A673 (cell line): ENCODE measurements at places on chromosomes 2 and 18.

DNA sequence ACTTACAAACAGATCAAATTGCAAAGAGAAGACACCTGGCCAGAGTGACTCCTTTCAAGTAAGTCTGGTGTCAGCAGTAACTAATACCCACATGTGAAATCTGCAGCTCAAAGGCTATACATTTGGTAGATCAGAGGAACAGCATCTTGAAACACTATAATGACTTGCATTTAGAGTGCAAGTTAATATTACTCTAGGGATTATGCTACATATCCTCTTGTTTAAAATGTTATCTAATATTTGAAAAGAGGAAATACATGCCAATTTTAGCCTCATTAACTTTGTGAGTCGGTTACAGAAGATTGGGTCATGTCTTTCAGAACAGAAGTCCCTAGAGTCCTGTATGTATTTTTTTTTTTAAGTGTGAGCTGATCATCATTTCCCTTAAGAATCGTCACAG, 15.2 kb downstream of the LANCL1 start:
- DNase-seq, result peak; percentile 85

- peak; percentile 20 for DNase-seq
Measured at GRCh38 chr2:203340791-203341487, 12.7 kb downstream of the ABI2 start.

GRCh38 chr2:132407784-132408183, 8.8 kb upstream of the GPR39 start:
- no peak for DNase-seq

- DNase-seq, result no peak
Measured at GRCh38 chr2:136787970-136788369, 22.6 kb downstream of the THSD7B start.

GRCh38 chr18:2846636-2847316, at the start of gene EMILIN2:
Gene EMILIN2, plus strand, starts transcription at chr18:2847006. Its CDS starts 183 bp downstream, at chr18:2847189.
- peak; percentile 84 for DNase-seq

DNA sequence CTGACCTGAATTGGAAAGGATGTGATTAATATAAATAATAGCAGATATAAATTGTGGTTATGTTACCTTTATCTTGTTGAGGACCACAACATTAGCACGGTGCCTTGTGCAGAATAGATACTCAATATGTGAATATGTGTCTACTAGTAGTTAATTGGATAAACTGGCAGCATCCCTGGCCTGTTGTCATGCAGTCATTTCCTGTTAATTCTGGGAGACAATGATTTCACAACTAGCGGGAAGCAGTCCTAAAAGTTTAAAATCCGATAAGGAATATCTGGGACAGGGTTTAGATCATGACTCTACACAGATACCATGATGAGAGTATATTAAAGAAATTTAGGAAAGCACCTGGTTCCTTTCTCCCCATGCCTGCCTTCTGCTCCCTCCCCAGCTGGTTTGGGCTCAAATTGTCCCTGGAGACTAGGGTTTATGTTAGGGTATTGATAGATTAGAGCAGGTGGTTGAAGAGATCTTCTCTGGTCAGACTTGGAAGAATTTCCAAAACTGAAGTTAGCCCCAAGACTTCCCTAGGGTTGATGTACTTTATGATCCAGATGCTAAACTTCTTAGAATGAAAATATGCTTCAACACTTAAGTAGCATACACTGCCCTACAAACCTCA, 32.8 kb downstream of the CYBRD1 start:
- peak; percentile 58 for DNase-seq

- DNase-seq, result no peak
Measured at GRCh38 chr18:3864669-3865298, 414.8 kb downstream of the TGIF1 start.

DNA sequence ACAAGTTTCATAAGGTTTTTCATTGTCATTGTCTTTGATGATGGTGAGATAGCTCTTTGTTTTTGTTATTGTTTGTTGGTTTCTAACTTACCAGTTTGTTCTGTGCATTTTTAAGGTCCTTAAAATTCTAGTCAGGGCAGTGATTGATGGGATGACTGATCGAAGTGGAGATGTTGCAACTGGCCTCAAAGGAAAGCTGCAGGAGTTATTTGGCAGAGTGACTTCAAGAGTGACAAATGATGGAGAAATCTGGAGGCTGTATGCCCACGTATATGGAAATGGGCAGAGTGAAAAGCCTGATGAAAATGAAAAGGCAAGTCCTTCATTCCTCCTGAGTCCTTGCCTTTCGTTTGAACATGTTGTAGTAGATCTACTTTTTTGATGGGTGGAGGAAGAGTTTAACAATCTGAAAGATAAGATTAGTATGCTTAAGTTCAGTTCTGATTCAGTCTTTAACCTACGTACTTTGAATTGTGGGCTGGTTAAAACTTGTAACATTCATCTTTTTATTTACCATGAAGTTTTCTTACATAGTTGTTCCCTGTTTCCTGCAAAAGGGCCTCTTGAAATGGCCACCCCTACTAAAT, 135.8 kb upstream of the LTBP1 start:
- DNase-seq, result no peak

DNA sequence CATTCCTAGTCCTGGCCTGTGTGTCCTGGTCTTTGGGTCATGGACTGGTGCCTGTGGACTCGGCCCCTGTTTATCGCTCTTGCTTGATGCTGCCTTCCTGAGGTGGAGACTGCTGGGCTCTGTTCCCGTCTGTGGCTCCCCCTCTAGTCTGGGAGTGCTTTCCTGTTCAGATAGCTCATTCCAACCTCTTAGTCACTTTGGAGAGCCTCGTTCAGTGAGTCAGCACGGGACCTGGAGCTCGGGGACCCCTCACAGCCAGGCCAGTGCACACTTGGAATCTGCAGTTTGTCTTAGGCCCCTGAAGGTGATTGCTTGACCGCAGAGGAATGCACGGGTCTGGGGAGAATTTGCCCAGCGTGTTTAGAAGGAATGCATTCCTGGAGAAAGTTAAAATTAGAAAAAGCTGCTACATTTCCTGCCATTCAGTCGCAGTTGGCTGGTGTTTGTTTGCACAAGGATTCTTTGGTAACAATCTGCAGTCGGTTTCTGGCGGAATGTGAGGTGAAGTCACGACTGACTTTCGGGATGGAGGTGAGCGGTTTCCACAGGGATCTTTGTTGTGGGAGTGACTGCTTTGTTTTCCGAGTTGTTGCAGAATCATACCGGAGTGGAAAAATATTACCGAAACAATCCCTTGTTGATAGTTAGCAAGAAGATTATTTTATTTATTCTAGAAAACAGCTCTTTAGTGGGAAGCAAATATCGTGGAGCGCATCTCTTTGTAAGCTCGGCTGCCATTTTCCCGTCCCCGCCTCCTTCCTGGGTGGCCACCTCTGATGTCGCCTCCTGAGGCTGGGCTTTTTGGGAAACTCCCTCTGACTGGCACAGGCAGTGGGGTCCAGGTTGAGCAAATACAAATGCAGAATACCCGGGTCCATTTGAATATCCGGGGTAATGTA, 29.6 kb downstream of the SH3BP4 start:
- peak; percentile 68 for DNase-seq

GRCh38 chr2:229610333-229610732, 104.0 kb downstream of the DNER start:
- DNase-seq, result no peak

- DNase-seq, result no peak
Measured at GRCh38 chr2:185242462-185242861, 496.1 kb upstream of the FSIP2 start.

DNA sequence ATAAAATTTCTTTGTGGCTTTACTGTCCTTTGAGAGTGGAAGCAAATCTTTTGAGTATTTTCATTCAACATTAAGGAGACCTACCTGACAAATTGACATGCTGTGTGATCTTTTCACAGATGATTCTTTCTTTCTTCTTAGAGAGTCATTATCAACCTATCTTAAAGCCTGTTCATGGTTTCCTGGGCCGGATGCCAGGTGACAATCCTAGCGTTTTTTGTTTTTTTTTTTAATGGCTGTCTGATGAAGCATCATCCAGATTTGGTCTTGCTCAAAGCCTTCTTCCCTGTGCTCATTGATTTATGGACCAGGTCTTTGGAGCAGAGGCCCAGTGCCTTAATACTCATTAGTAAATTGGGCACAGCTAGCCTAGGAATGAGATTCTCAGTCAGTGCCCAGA, 9.8 kb upstream of the MGAT5 start:
- DNase-seq, result no peak

- no peak for DNase-seq
Measured at GRCh38 chr2:180143633-180144337, 136.7 kb upstream of the CWC22 start.

- DNase-seq, result no peak
Measured at GRCh38 chr2:180742801-180743200, 237.6 kb upstream of the UBE2E3 start.

GRCh38 chr2:222671259-222672067, at the start of gene MOGAT1:
Gene MOGAT1, plus strand, starts transcription at chr2:222671658. Its CDS starts 128 bp downstream, at chr2:222671786.
- DNase-seq, result no peak

DNA sequence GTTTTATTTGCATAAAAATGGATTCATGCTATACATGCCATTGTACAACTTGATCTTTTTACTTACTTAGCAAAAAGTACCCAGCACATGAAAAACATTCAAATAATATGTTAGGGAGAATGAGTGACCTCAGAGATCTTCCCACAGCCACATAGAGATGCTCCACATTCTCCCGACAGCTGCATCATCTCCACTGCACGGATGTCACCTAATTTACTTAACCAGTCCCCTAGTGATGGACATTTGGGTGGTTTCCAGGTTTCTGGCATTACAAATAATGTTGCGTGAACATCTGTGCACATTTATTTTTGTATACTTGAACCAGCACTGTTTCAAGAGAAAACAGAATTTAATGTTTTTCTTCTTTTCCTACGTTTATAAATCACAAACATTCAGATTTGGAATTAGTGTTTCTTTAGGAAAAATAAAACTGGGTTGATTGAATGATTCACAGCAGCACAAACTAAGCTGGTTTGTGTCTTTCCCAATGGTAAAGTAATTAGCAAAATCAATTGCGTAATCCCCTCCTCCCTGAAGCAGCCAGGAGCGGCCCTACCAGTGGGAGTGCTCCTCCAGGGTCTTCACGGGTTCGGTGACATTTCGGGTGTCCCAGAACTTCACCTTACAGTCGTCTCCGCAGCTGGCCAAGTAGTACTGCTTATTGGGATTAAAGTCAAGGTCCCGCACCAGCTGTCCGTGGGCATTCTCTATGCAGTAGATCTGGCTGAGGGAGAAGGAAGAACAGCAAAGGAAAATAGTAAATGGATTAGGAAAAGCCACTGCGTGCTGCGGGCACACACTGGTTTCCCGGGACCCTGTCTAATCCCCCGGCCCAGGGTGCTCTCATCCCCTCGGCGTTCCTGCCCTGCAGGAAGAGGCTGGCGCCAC, 183.9 kb downstream of the EIPR1 start:
- DNase-seq, result peak; percentile 70

DNA sequence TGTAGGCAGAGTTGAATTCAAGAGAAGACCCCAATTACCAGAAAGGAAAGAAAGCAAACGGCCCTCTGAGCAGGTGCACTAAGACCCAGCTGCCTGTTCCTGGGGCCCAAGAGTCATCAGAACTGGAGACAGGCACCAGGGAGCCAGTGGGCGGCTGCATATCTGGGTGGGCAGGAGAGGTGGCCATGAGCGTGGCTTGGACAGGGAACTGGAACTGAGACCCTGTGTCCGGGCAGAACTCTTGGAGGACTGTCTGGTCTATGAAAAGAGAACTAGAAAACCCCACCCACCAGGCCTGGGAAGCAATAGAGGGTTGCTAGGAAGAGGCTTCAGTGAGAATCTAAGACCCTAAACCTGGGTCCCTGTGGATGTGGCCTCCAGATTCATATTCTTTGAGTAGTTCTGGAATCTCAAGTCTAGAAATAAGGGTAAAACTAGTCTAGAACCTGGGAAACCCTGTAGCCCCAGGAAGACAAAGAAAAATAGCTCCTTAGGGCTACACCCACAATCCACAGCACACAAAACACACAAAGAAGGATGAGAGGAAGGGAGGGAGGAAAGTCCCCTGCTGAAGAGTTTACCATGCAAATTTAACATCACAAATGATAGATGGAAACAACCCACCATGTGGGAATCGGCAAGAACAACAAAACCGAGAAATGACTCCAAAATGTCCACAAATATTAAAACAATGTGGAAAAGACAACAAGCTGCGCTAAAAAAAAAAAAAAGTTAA, 147.0 kb downstream of the HDAC4 start:
- no peak for DNase-seq

- no peak for DNase-seq
Measured at GRCh38 chr2:74381751-74382150, 1.6 kb upstream of the DCTN1 start.
